Spinal cord (tissue), 10 donors: ENCODE measurements at places on chromosomes 16 and 17.

GRCh38 chr17:40071313-40072039, 8.7 kb downstream of the THRA start:
- no peak for DNase-seq

DNA sequence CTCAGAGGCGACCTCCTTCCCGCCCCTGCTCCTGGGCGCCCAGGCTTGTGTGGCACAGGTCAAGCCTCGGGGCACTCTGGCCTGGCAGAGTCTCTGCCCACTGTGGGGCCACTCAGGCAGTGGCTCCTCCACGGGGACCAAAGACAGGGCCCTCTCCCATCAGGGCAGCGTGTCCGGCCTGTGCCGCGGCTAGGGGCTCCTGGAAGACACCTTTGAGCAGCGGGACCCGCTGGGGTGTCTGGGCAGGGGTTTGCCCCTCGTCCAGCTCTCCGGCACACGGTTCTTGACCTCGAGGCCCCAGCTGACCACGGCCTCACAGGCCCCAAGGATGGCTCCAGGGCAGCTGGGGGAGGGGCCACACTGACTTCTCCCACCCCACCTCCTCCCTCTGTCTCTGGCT, 24.7 kb upstream of the SSTR5 start:
- DNase-seq, result no peak

GRCh38 chr16:23629516-23629915, 11.6 kb downstream of the PALB2 start:
- no peak for DNase-seq

DNA sequence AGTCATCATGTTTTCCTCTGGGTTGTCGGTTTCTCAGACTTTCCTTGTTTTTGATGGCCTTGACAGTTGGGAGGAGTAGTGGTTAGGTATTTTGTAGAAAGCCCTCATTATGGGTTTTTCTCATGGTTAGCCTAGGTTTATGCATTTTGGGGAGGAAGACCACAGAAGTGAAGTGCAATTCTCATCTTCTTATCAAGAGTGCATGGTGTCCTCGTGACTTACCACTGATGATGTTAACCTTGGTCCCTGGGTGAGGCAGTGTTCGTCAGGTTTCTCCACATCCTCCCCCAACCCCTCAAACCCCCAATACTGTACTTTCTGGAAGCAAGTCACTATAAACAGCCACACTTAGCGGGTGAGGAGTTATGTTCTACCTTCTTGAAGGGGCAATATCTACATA, 42.3 kb downstream of the BPTF start:
- DNase-seq, result no peak

GRCh38 chr17:21171309-21171922, 42.5 kb downstream of the TMEM11 start:
- DNase-seq, result no peak

- DNase-seq, result no peak
Measured at GRCh38 chr17:9108146-9108545, 86.8 kb downstream of the NTN1 start.

DNA sequence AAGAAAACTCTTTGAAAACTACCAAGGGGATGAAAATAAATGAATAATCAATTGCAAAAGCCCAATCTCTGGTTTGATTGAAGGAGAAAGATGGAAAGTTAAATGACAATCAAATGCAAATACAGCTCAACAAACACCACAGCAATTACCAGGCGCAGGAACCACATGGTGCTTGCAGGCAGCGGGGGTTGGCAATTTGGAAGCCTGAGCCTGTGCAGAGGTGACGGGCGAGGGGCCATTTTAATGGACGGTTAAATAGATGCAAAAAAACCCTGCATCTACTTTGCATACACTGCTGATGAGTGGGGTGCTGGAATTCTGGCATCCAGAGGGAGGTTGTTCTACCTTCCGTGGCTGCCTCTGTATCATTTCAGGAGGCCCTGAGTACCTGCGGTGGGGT, 4.8 kb upstream of the SEZ6 start:
- no peak for DNase-seq

GRCh38 chr17:80980397-80981061, 11.1 kb upstream of the CHMP6 start:
- DNase-seq, result no peak

DNA sequence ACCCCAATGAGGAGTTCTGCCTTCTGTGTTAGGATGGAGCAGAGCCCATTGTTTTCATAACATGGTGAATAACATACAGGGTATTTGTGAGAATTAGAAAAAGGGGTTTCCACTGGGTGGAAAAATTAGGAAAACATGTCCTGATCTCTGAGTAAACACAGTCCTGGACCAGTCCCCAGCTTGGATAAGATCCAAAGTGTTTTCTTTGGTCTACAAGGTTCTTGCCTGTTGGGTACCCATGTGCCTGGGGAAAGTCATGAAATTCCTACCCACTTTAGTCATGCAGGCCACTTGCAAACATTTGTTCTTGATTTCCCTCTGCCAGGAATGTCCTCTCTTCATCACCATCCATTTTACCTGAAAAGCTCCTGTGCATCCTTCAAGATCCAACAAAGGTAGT, 164.8 kb upstream of the DYNLRB2 start:
- no peak for DNase-seq

GRCh38 chr17:77958716-77959125, 218 bp downstream of the TNRC6C start:
- DNase-seq, result no peak

DNA sequence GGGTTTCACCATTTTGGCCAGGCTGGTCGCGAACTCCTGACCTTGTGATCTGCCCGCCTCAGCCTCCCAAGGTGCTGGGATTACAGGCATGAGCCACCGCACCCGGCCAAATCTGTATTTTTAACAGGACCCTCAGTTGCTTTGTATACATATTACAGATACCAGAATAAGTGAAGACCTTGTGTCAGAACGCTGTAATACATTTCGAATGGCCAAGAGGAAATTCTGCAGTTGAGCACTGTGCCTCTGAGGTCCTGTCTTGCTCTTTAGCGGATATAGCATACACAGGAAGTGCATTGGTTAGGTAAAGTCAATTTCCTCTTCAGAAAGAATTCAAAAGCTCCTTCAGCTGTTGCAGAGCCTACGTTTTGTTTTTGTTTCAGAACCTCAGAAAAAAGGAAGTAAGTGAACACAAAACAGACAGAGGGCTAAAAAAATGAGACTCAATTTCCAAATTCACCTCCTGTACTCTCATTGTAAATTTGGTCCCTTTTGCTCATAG, 15.7 kb downstream of the CRLF3 start:
- no peak for DNase-seq

DNA sequence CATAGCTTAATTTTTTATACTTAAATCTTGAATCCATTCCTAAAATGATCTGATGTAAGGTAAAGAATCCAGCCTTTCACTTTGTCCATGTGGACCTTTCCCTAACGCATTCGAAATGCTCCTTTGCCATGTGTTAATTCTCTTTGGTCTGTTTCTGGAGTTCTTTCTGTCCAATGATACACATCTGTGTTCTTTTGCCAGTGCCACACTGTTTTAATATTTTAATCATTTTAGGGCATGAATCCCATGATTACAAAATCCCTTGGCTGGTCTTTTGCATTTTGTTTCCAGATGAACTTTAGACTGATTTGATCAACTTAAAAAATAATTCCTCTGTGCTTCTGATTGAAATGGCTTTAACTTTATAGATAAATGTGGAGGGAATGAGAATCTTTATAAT, 74.1 kb downstream of the NTN1 start:
- DNase-seq, result no peak

GRCh38 chr17:73603971-73604370, 40.3 kb downstream of the SDK2 start:
- no peak for DNase-seq

GRCh38 chr17:36674278-36674650, 72.9 kb downstream of the MRM1 start:
- DNase-seq, result no peak

DNA sequence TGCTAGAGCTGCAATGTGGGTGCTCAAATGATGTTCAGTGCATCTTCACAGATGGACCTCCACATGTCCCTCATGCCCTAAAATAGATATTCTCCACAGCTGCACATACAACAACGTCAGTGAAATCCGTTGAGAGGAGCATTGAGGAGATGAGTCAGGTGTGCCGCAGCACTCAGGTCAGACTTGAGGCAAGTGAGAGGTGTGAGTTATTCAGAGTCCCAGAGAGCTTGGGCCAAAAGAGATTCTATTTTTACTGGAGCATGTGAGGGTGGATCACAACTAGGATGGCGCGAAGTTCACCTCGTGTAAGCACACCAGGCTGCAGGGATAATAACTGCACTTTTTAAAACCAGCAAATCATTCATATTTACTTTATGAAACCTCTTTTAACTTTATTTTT, 645.3 kb downstream of the MAF start:
- DNase-seq, result no peak

- no peak for DNase-seq
Measured at GRCh38 chr17:47620503-47621245, 29.0 kb upstream of the KPNB1 start.

- DNase-seq, result no peak
Measured at GRCh38 chr17:17626151-17626805, 34.8 kb upstream of the PEMT start.

- no peak for DNase-seq
Measured at GRCh38 chr16:10835281-10835931, 16.8 kb upstream of the TVP23A start.

DNA sequence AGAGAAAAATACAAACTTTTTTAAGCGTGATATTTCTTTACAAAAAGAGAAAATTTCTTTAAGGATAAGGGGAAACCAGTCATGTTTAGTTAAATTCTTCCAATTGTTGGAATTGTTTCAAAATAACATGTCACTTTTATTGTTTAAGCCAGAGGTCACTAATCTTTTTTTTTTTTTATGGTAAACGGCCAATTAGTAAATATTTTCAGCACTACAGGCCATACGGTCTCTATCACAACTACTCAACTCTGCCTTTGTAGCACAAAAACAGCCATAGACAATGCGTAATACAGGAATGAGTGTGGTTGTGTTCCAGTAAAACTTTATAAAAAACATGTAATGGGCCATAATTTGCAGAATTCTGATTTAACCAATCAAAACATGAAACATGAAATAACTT, 401.4 kb downstream of the GRIN2A start:
- no peak for DNase-seq

DNA sequence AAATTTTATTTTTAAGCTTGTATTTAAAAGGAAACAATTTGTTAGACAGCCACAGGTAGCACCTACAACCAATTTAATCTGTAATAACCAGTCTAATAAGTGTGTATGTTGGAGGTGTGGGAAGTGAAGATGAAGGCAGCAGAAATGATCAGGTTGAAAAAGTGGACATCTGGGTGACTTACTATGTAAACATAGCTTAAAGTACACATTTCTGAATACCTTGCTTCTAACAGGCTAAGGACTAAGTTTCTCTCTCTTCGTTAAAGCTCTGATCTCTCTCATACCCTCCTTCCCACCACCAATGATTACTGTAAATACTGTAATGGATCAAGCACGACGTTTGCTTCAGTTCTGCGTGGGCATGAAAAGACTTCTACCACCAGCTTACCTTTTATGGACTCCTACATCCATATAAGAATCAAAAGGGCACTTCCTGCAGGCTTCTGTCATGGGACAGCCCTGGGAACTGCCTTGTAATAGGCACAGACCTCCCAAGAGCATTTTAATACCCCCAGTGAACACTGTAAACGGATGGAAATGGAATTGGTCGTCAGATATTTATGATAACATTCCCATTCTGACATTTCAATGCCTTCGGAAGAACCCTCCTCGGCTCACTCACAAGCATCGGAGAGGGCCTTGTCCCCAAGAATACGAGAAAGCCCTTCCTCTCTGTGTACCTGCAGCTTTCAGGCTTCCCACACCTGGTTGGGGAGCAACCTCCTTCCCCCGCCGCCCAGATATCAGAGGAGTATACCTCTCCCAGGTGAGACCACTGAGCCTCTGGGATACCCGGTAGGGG, 700 bp downstream of the CCDC43 start:
- DNase-seq, result no peak

GRCh38 chr16:66026211-66026610, 340.3 kb upstream of the CDH5 start:
- no peak for DNase-seq

- peak; percentile 98 for DNase-seq
Measured at GRCh38 chr16:30417529-30418349, 10.3 kb downstream of the ZNF771 start.

DNA sequence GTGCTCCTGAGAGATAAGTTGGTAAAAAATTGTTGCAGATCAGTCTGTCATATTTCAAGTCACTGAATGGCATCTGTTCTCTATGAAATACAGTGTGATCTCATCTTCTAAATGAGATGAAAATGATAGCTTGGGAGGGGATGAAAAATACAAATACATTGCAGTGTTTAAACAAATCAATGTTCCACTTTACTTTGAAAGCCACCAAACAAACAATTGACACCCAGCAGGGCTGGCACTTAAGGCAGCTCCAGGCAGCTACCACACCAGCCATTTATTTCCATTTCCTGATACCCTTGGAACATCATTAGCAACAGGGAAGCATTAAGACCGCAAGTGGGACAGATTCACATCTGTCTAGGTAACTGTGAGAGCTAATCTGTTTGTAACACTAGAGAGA, 827.6 kb upstream of the KIF2B start:
- no peak for DNase-seq

- DNase-seq, result no peak
Measured at GRCh38 chr17:43020789-43021740, 1.1 kb downstream of the VAT1 start.

- no peak for DNase-seq
Measured at GRCh38 chr16:69626256-69626655, 60.5 kb downstream of the NFAT5 start.

DNA sequence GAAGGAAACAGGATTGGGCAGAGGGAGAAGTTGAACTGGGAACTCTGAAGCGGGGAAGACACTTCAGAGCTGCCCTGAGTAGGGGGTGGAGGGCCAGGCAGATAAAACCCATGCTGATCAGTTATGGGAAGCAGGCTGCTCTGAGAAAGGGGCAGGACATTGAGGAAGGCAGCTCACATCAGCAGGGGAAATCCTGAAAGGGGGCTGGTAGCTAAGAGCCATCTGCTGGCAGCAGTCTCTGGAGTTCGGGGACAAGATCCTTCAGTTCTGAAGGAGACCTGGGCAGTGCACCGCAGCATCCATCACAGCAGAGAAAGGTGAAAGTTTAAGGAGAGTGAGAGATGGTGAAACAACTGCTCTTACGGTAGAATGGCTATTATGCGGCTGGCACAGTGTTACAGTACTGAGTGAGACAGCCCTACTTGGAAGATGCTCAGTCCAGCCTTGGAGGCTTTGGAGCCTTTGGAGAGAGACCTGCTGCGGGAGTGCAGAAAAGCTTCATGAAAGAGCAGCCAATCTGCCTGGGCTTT, 5.4 kb upstream of the KIF18B start:
- DNase-seq, result no peak
